CD4-positive, CD25-positive, alpha-beta regulatory T cell (primary cell): ENCODE measurements at places on chromosomes 6 and 20. TPM values are rescaled to one million over a fixed set of nuclear protein-coding genes. Genes with fewer than 3 reads are reported as not detected.

DNA sequence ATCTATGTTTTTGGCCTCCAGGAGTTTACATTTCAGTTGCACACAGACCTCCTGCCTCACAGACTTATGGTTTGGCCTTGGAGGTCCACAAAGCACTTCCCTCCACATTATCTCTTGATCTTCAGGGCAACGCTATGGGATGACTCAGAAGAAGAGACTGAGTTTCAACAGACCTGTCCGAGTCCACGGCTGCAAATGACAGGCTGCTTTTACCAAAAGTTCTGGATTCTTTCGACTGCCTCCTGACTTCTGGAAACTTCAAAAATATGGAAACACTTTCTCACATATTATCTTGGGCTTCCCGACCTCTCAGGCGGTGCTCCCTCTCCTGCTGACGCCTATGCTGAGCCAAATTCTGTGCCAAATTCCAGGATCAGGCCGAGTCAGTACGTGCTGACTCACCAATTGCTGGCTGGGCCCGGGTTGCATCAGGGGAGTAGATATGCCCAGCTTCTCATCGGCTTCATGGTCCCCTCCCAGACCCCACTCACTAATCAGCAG lies 190.2 kb downstream of the BMP7 start:
- H3K4me3 ChIP-seq = no peak overlapping the region
- no peak overlapping the region for H3K27ac ChIP-seq
- H3K4me1 ChIP-seq = no peaks in the 10 kb centered on the region
- DNase-seq = no peak
- H3K36me3 ChIP-seq = no peaks in the 10 kb centered on the region

DNA sequence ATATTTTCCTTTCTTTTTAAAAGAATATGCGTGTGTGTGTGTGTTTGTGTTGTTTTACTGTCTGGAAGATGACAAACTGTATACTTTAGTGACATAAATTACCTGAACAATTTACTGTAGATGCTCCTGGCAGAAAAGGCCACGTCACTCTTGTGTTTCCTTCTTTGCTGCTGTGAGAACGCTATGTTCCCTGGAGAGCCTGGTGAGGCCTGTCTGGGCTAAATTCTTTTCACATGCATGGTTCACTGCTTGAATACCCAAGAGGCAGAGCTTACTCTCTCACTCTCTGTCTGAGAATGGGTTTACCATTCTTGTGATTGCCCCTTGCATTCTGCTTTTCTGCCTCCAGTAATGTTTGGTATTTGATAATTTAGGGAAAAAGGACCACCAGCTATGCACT lies 64.3 kb downstream of the EDN1 start:
- no peak for DNase-seq
- no peaks in the 10 kb centered on the region for H3K27me3 ChIP-seq
- H3K4me1 ChIP-seq = no peaks in the 10 kb centered on the region
- no peaks in the 10 kb centered on the region for H3K36me3 ChIP-seq
- H3K4me3 ChIP-seq = no peak overlapping the region
- no peak overlapping the region for H3K27ac ChIP-seq

DNA sequence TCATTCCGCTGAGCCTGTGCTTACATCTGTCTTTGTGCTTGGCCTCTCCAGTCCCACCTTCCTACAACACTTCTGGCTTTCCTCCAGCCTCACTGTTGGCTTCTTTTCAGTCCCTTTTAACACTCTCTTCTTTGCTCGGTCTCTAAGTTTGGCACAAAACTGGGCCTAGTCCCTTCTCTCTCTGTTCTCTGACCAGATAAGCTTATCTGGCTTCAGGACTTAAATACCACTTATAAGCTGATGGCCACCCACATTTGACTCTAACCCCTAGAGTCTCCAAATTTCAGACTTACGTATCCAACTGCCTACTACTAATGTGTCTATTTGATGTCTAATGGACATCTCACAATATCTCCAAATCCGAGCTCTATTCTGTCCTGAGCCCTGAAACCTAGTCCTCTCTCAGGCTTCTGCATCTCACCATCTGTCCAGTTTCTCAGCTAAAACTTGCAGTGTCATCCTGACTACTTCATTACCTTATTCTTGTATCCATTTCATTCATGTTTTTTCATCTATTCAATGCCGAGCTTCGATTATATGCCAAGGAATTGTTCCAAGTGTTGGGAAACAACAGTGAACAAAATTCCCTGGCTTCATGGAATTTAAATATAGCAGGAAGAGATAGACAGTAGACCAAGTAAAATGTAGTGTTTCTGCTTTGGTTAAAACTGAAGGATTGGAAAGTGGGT lies 40.1 kb downstream of the TBPL1 start:
- H3K27me3 ChIP-seq = no peaks in the 10 kb centered on the region
- H3K4me1 ChIP-seq = no peaks in the 10 kb centered on the region
- no peak overlapping the region for H3K4me3 ChIP-seq

GRCh38 chr6:168161371-168161750 lies 82.3 kb upstream of the FRMD1 start:
- H3K27ac ChIP-seq = no peak overlapping the region
- no peak overlapping the region for H3K4me3 ChIP-seq
- DNase-seq = no peak
- no peaks in the 10 kb centered on the region for H3K27me3 ChIP-seq

GRCh38 chr20:62277253-62277652 lies 25.5 kb upstream of the ADRM1 start:
- no peak for DNase-seq
- no peaks in the 10 kb centered on the region for H3K27me3 ChIP-seq
- peaks cover 76% of the 10 kb centered on the region for H3K36me3 ChIP-seq
- no peak overlapping the region for H3K4me3 ChIP-seq
- H3K4me1 ChIP-seq = no peaks in the 10 kb centered on the region

DNA sequence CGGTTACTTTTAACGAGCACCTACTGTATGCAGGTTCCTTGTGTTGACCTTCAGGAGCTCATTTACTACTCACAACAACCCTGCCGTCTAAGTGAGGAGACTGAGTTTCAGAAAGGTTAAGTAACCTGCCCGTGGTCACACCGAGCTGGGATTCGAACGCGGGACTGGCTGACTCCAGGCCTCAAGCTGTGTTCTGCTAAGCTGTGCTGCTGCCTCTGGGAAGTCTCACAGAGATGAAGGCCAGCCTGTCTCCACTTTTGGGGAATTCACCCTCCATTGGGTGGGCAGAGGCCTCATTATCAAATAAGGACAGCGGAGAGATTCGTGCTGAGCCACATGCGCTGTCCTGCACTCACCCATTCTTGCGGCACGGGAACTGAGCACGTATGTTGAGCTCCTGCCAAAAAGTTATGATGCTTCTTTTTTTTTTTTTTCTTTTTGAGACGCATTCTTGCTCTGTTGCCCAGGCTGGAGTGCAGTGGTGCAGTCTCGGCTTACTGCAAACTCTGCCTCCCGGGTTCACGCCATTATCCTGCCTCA lies 25.9 kb upstream of the MYT1 start:
- no peak overlapping the region for H3K27ac ChIP-seq
- H3K36me3 ChIP-seq = no peaks in the 10 kb centered on the region
- H3K4me3 ChIP-seq = no peak overlapping the region
- no peaks in the 10 kb centered on the region for H3K27me3 ChIP-seq

ZC2HC1B gene
- total RNA-seq = not detected

BPIFB1 gene
- not detected for total RNA-seq

SLC52A3 gene
- total RNA-seq = not detected

EYA4 gene
- not detected for total RNA-seq
